ENCODE measurements at places on chromosomes 7 and 10. TPM values are rescaled to one million over a fixed set of nuclear protein-coding genes. Genes with fewer than 3 reads are reported as not detected.

Gene BTBD16
- not detected for total RNA-seq

Gene GOLGA7B
- total RNA-seq, result not detected

Gene C10orf88
- 13.1 TPM for total RNA-seq

Gene TRPV5
- total RNA-seq, result not detected

Gene ZNF117
- total RNA-seq, result 5.6 TPM

Gene MRPL32
- 55.5 TPM for total RNA-seq

Gene CTAGE4
- total RNA-seq, result 0.17 TPM

Gene ZFYVE27
- 16.9 TPM for total RNA-seq

Gene ZCWPW1
- 2.8 TPM for total RNA-seq

Gene UCN3
- not detected for total RNA-seq

Gene RGR
- not detected for total RNA-seq

Gene CYP3A4
- total RNA-seq, result not detected
